Activated T-cell treated with anti-CD3 and anti-CD28 coated beads, Interleukin-2, amount 50 U/mL, for 24 hours (primary cell): ENCODE measurements at places on chromosomes 11 and 22.
A peak's percentile ranks its signal among the peaks of the same experiment; 100 is the strongest.

- peaks cover 52% of the 10 kb centered on the region for H3K4me1 ChIP-seq
- H3K27ac ChIP-seq, result no peak overlapping the region
- no peak overlapping the region for H3K4me3 ChIP-seq
- H3K36me3 ChIP-seq, result peaks cover 92% of the 10 kb centered on the region
These were observed 50.3 kb upstream of the SORL1-AS1 start for GRCh38 chr11:121503051-121503450.

DNA sequence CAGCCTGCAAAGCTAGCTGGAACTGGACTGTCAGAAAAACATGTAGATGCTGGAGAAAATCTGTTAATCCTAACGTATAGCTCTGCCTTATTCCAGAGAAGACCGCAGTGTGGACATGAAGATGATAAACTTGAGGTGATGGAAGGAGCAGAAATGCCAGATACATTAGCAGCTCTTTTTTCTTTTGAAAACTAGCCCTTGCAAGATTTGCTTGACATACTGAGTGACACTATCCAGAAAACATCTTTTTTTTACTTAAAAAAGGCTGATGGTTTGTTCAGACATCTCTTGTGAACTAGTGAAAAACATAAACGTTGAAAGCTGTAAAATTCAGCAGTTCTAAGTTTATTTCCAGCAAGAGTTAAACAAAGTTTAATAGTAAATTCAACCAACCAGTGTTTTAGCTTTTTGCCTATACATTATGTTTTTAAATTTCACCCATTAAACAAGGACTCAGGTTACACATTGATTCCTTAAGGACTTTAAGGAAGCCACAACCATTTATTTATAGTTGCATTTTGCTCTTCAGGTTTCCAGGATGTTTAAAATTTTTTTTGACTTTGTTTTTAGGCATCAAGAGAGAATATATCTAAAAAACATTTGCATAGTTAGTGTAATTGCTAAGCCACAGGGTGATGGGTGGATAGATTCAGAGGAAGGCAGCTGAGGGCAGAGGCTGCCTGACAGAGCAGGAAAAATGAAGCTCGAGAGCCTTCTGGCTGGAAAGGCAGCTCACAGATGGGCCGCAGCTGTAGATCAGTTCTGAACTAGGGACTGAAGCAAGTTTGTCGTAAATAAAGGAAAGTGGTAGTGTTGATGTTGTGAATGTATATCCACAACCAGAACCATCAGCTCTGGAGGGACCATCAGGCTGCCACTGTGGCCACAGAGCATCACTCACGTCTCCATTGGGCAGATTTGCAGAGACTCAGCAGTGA is 9.5 kb downstream of the SNAP29 start:
- peaks cover 59% of the 10 kb centered on the region for H3K36me3 ChIP-seq
- no peak overlapping the region for H3K27ac ChIP-seq
- H3K4me1 ChIP-seq, result peaks cover 27% of the 10 kb centered on the region
- H3K27me3 ChIP-seq, result no peaks in the 10 kb centered on the region

GRCh38 chr11:3882655-3883054 is 27.2 kb downstream of the STIM1 start:
- peaks cover 79% of the 10 kb centered on the region for H3K4me1 ChIP-seq
- H3K27me3 ChIP-seq, result no peaks in the 10 kb centered on the region
- DNase-seq, result no peak
- no peak overlapping the region for H3K27ac ChIP-seq
- no peak overlapping the region for H3K4me3 ChIP-seq

- no peaks in the 10 kb centered on the region for H3K27me3 ChIP-seq
- no peaks in the 10 kb centered on the region for H3K4me1 ChIP-seq
- H3K4me3 ChIP-seq, result no peak overlapping the region
- no peaks in the 10 kb centered on the region for H3K36me3 ChIP-seq
These were observed 1414.6 kb upstream of the TENM4 start for GRCh38 chr11:80855426-80855825.

GRCh38 chr11:92362989-92363388 is 138.4 kb downstream of the FAT3 start:
- no peaks in the 10 kb centered on the region for H3K36me3 ChIP-seq
- no peak for DNase-seq
- H3K27me3 ChIP-seq, result no peaks in the 10 kb centered on the region

GRCh38 chr11:27914080-27914479 is 193.9 kb downstream of the KIF18A start:
- no peaks in the 10 kb centered on the region for H3K36me3 ChIP-seq
- no peaks in the 10 kb centered on the region for H3K4me1 ChIP-seq
- no peak overlapping the region for H3K27ac ChIP-seq
- no peak for DNase-seq
- H3K27me3 ChIP-seq, result peaks cover 5% of the 10 kb centered on the region

DNA sequence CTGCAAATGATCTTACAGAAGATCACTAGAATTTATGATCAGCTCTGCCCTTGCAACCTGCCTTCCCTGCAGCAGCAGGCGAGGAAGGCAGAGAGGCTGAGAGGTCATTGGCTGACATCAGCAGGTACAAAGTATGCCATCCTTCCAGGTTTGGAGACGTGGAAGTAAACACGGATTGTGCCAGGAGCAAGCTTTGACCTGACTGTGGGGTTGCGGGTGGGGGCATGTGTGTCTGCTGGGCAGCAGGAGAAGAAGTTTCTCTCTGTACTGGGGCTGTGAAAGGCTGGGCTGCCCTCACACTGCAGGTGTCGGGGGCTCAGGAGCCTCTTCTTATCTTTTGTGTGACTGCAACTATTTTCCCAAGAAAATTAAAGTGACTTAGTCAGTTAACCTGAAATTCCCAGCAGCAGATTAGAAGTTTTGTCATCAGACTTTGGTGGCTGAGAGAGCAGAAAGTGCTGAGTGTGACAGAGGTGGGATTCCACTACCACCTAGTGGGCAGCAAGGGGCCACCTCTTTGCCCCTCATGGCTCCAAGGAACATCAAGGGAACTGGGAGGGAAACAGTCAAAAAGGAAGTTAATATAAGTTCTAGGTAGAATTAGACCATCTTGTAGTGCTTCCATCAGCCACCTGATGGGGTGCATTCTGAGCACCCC is 565.9 kb downstream of the ETS1 start:
- H3K27me3 ChIP-seq, result no peaks in the 10 kb centered on the region
- H3K4me3 ChIP-seq, result no peak overlapping the region
- DNase-seq, result no peak
- H3K27ac ChIP-seq, result no peak overlapping the region
- H3K4me1 ChIP-seq, result peaks cover 7% of the 10 kb centered on the region
- no peaks in the 10 kb centered on the region for H3K36me3 ChIP-seq

GRCh38 chr11:81647374-81647773 is 1086.3 kb downstream of the FAM181B start:
- H3K4me3 ChIP-seq, result no peak overlapping the region
- no peak overlapping the region for H3K27ac ChIP-seq
- no peak for DNase-seq

DNA sequence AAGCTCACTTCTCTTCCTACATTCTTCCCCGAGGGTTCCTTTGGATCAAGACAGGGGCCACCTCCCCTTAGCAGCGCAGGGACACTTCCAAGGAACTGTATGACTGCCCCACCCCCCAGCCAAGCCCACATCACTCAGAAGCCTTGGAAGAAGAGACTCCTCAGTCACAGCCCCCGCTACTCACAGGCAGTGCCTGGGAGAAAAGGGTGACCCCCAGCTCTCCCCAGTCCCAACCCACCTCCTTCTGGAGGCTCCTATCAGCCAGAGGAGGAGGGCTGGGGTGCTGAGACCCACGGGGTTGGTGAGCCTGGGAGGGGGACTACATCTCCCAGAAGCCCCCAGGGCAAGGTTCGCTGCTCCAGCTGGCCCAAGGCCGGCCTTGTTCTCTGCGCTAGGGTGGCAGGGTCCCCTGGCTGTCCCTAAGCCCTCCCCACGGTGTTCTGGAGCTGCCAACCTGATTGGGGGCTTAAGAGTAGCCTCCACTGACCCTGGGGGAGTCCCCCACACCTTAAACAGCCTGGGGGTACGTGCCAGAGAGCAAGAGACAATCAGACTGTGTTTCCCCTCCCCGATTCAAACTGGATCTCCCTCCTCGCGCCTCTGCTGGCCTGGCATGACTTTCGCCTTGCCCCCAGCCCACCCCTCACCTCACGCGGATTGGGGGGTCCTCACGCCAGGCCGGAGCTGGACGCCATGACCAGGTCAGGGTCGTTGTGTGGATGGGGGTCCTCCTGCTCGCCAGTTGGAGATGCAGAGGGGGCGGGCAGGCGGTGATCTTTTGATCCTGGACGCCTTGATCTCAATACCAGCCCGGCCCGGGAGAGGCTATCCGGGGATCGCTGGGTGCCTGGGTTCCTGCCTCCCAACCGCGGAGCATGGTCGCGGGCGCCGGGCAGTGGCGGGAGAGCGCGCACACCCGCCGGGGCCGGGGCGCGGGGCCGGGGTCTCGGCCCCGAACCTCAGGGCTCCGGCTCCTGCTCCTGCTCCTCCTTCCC is 838 bp downstream of the BCL9L start:
- DNase-seq, result peak; percentile 74
- H3K4me1 ChIP-seq, result peaks cover 69% of the 10 kb centered on the region

- DNase-seq, result no peak
- no peak overlapping the region for H3K4me3 ChIP-seq
- no peaks in the 10 kb centered on the region for H3K4me1 ChIP-seq
- H3K27me3 ChIP-seq, result peaks cover 23% of the 10 kb centered on the region
- no peak overlapping the region for H3K27ac ChIP-seq
These were observed 84.1 kb downstream of the NXPE2 start for GRCh38 chr11:114762408-114762807.

DNA sequence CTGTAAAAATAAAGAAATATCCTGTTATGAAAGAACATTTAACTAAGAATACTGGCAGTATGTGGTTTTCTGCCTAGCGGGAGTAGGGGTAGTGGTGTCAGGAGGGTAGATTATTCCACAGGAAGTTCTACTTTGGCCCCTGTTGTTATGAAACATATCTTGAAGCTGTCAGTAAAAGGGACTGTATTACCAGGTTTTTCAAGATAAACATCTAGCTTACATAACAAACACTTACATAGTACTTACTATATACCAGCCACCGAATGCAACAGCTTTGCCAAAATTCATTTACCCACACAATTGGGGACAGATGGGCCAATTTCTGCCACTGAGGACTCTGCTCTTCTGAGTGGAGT is 3.7 kb downstream of the TMEM123 start:
- H3K4me3 ChIP-seq, result peak overlapping the region; percentile 92
- H3K27ac ChIP-seq, result peak overlapping the region; percentile 84
- DNase-seq, result no peak
- peaks cover 78% of the 10 kb centered on the region for H3K36me3 ChIP-seq
- H3K27me3 ChIP-seq, result no peaks in the 10 kb centered on the region
- H3K4me1 ChIP-seq, result peaks cover 75% of the 10 kb centered on the region

- no peaks in the 10 kb centered on the region for H3K27me3 ChIP-seq
- no peaks in the 10 kb centered on the region for H3K36me3 ChIP-seq
- no peak overlapping the region for H3K4me3 ChIP-seq
- H3K4me1 ChIP-seq, result no peaks in the 10 kb centered on the region
- DNase-seq, result no peak
These were observed 31.2 kb downstream of the KCNJ4 start for GRCh38 chr22:38423512-38424503.

DNA sequence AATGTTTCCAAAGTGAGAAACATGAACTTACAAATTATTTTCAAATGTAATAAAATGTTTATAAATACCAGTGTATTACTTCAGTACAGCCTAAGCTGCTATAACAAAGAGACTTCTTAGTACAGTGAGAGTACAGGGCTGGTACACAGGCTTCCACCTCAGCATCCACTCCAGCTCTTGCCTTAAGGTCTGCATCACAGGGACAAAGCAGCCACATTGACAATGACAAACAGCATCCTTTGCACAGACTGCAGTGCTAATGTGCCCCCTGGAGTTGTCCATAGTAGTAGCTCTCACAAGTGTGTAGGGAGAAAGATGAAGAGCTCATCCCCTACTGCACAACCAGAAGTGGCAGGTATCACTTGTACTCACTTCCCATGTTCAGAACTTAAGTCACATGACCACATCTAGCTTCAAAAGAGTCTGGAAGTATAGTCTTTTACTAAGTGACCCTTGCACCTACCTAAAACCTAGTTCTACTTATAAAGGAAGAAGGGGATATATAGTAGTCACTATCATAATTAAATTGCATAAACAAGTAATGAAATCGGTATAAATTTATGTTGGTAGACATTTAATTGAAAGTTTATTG is 10.7 kb upstream of the LIPT2 start:
- no peaks in the 10 kb centered on the region for H3K4me1 ChIP-seq
- H3K27me3 ChIP-seq, result no peaks in the 10 kb centered on the region
- no peak overlapping the region for H3K27ac ChIP-seq
- DNase-seq, result no peak
- H3K4me3 ChIP-seq, result no peak overlapping the region

GRCh38 chr11:113675565-113675964 is 30.5 kb downstream of the TMPRSS5 start:
- H3K27me3 ChIP-seq, result peaks cover 9% of the 10 kb centered on the region
- H3K4me1 ChIP-seq, result peaks cover 10% of the 10 kb centered on the region
- H3K36me3 ChIP-seq, result no peaks in the 10 kb centered on the region
- H3K4me3 ChIP-seq, result no peak overlapping the region
- no peak for DNase-seq
- H3K27ac ChIP-seq, result no peak overlapping the region

- peaks cover 23% of the 10 kb centered on the region for H3K4me1 ChIP-seq
- peak overlapping the region; percentile 90 for H3K4me3 ChIP-seq
- peak overlapping the region; percentile 53 for H3K27ac ChIP-seq
- peaks cover 25% of the 10 kb centered on the region for H3K36me3 ChIP-seq
These were observed 741 bp upstream of the TALDO1 start for GRCh38 chr11:746289-747157.

GRCh38 chr11:107853070-107853469 is 5.5 kb downstream of the SLC35F2 start:
- H3K36me3 ChIP-seq, result peaks cover 40% of the 10 kb centered on the region
- no peak for DNase-seq
- peaks cover 48% of the 10 kb centered on the region for H3K4me1 ChIP-seq
- H3K4me3 ChIP-seq, result no peak overlapping the region
- no peaks in the 10 kb centered on the region for H3K27me3 ChIP-seq

GRCh38 chr11:72573072-72573854 is 101.0 kb downstream of the PDE2A start:
- peaks cover 12% of the 10 kb centered on the region for H3K4me1 ChIP-seq
- DNase-seq, result no peak
- no peak overlapping the region for H3K27ac ChIP-seq
- H3K27me3 ChIP-seq, result peaks cover 28% of the 10 kb centered on the region

- H3K4me3 ChIP-seq, result no peak overlapping the region
- no peaks in the 10 kb centered on the region for H3K27me3 ChIP-seq
- peaks cover 99% of the 10 kb centered on the region for H3K36me3 ChIP-seq
- peak overlapping the region; percentile 70 for H3K27ac ChIP-seq
These were observed 9.9 kb upstream of the FERMT3 start for GRCh38 chr11:64196626-64197025.

GRCh38 chr22:17648569-17648968 is 10.0 kb downstream of the BCL2L13 start:
- peaks cover 6% of the 10 kb centered on the region for H3K4me1 ChIP-seq
- no peaks in the 10 kb centered on the region for H3K27me3 ChIP-seq
- H3K36me3 ChIP-seq, result peaks cover 31% of the 10 kb centered on the region

- no peaks in the 10 kb centered on the region for H3K4me1 ChIP-seq
- H3K27ac ChIP-seq, result no peak overlapping the region
- no peak for DNase-seq
- H3K36me3 ChIP-seq, result no peaks in the 10 kb centered on the region
- no peak overlapping the region for H3K4me3 ChIP-seq
- H3K27me3 ChIP-seq, result peaks cover 11% of the 10 kb centered on the region
These were observed 75.7 kb downstream of the SEZ6L start for GRCh38 chr22:26245001-26245400.
